ENCODE measurements at places on chromosomes 2 and 18.

GRCh38 chr2:69969126-69969983, 7.9 kb upstream of the ASPRV1 start:
- DNase-seq, result peak; percentile 44

DNA sequence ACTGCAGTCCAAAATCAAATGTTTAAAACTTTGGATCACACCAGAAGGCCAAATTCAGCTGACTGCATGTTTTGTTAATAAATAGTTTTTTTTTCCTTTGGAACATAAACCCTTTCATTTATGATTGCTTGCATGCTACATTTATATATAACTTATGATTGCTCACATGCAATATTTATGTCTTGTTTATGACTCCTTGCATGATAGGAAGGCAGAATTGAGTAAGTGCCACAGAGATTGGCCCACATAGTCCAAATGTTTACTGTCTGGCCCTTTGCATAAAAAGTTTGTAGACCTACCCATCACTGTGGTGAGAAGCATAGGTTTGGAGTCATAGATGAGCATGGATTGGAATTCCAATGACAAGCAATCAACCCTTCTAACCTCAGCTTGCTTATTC, 30.8 kb downstream of the WDFY1 start:
- no peak for DNase-seq

DNA sequence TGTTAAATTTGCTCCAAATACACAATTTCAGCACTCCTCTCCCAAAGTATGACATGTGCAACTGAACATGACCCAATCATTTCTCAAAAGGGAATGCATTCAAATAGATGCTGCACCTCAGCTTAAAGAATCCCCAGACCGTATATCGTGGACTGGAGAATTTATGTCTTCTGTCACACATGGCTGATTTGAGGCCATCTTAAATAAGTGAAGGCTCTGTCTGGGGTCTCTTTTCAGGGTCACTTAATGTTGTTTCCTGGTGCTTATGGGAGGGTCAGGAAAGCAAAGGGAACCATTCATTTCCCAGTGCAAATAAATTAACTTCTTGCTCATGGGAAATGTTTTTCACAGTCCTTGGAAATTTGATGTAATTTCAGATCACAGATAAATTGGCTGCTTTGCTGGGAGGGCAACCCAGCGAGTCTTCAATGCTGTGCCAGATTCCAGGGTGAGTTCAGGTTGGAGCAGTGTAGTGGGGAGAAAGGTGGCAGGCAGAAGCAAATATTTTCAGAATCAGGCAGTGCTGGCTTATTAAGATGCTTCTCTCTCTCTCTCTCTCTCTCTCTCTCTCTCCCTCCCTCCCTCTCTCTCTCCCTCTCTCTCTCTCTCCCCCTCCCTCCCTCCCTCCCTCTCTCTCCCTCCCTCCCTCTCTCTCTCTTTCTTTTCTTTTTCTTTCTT, 34.3 kb downstream of the GATA6 start:
- DNase-seq, result no peak

DNA sequence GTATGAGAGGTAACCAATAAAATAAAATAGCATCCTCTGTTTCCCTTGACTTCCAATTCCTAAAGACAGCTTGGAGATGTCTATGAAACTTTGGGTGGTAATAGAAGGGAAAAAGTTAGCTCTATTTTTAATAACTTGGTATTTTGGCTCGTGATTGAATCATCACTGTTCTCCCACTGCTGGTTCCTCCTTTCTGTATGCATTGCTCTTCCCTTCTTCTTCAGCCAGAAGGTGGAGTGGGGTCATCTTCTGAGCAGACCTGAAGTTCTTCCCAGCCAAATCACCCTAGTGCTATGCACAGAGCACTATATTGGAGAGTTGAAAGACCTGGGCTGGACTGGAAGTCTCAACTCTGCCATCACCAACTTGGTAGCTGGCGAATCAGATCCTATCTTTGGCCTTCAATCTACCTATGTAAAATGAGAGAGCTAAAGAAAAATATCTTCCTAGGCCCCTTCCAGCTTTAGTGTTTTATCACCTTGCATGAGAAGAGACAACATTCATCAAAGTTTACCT, 54.1 kb downstream of the CPO start:
- no peak for DNase-seq

- DNase-seq, result no peak
These were observed 22.4 kb downstream of the COLEC11 start for GRCh38 chr2:3617198-3617890.

DNA sequence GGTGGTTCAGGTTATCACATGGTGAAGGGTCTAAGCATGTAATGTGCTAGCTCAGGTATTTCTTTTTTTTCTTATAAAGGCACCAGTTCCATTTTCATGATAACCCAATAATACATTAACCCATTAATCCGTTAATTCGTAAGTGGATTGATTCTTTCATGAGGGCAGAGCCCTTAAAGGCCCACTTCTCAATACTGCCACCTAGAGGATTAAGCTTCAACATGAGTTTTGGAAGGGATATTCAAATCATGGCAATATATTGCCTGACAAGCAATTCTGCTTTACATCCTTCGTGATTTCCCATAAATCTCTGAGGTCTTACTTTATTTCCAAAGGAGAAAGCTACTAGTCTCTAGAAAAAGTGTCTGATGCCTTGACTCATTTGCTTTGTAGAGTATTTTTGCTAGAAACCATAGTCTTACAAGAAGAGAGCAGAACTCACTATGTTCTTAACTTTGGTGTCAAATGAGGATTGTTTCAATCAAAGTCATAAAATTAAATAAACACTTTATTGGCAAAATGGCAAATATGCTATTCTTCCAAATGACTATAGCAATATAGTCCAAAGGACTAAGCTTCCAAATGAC, 271.3 kb downstream of the KCNS3 start:
- no peak for DNase-seq

- DNase-seq, result no peak
These were observed 94.6 kb downstream of the PMAIP1 start for GRCh38 chr18:59994357-59994756.

GRCh38 chr2:64192125-64192479, 47.9 kb upstream of the PELI1 start:
- DNase-seq, result no peak

DNA sequence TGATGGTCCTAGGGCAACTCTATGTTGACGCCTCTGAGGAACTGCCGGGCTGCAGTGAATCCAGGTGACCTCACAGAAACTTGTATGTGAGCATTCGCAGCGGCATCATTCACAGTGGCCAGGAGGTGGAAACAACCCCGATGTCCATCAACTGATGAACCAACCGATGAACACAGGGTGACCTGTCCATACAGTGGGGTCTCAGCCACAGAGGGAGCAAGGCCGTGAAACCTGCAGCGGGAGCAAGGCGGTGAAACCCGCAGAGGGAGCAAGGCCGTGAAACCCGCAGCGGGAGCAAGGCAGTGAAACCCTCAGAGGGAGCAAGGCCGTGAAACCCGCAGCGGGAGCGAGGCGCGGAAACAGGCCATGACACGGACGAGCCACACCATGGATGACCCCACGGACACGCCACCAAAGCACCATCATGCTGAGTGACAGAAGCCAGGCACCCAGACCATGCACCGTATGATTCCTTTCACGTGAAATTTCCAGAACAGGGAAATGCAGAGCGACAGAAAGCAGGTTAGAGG, 63.0 kb downstream of the PARD6G start:
- no peak for DNase-seq

- DNase-seq, result no peak
These were observed 296.7 kb downstream of the TNS1 start for GRCh38 chr2:217706095-217706494.

DNA sequence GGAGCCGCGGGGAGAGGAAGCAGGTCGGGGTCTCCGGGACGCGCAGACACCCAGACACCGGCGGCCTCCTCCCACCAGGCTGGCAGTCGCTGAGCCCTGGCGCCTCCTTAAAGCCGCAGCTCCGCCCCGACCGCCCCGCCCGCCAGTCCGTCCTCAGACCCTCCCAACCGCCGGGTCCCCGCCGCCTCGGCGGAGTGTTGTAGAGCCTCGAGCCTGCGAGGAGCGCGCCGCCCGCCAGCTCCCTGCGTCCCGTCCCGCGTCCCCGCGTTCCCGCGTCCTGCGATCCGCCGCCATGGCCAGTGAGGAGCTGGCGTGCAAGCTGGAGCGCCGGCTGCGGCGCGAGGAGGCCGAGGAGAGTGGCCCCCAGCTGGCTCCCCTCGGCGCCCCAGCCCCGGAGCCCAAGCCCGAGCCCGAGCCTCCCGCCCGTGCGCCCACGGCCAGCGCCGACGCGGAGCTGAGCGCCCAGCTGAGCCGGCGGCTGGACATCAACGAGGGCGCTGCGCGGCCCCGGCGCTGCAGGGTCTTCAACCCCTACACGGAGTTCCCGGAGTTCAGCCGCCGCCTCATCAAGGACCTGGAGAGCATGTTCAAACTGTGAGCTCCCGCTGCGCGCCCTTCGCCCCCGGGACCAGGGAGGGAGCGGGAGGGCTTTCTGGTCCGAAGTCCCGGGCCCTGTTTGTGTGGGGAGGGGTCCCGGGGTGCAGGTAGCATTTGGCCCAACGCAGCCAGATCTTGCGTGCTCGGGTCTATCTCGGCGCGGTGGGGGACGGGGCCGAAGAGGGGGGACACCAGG, at the start of gene EFHD1:
TSS of gene EFHD1 (plus strand) at position 192 of the 793 bp plus-strand sequence. CDS start at position 293, 101 bp downstream.
- DNase-seq, result peak; percentile 33

DNA sequence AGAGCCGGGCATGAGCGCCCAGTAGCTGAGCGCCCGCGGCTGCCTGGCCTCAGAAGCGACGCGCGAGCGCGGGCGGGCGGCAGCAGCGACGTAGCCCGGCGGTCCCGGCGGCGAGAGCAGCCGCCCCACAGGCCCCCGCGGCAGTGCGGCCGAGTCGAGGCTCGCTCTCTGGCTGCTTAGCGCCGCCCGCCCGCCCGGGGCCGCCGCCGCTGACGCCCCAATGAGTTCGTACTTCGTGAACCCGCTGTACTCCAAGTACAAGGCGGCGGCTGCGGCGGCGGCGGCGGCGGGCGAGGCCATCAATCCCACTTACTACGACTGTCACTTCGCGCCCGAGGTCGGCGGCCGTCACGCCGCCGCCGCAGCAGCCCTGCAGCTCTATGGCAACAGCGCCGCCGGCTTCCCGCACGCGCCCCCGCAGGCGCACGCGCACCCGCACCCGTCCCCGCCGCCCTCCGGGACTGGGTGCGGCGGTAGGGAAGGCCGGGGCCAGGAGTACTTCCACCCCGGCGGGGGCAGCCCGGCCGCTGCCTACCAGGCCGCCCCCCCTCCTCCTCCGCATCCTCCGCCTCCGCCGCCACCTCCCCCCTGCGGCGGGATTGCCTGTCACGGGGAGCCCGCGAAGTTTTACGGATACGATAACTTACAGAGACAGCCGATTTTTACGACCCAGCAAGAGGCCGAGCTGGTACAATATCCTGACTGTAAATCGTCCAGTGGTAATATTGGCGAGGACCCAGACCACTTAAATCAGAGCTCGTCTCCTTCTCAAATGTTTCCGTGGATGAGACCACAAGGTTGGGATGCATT, 847 bp downstream of the HOXD8 start:
- DNase-seq, result no peak

DNA sequence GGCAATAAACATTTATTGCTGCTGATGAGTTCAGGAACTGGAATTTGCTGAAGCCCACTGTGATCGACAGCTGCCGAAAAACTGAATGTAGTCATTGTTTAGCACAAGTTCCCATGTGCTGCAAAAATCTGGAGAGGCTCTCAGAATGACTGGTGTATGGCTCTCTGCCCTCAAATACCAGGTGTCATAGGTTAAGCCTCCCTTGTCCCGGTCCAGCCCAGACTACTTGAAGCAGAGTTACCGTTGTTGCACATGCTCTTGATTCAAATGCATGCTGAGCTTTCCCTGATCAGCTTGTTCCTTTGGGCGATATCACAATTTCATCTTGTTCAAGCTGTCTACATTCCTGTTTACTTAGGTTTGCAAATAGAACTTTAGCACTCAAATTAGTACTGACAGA, 625.2 kb downstream of the CPS1 start:
- no peak for DNase-seq

DNA sequence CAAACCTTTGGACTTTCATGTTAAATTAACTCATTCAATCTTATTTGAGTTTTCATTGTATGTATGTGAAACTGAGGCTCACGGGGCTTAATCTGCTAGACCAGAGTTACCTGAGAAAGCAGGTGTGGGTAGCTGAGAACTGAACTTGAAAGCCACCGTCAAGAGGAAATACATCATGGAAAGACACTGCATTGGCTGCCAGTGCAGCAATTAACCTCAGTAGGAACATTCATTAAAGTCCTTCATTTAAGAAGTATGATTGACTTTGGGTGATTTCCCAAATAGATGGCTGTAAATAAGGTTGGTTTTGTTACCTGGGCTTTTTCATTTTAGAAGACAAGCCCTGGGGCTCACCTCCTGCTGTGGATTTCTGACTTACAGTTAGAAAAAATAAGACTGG, 36.5 kb upstream of the MGAT5 start:
- DNase-seq, result no peak

DNA sequence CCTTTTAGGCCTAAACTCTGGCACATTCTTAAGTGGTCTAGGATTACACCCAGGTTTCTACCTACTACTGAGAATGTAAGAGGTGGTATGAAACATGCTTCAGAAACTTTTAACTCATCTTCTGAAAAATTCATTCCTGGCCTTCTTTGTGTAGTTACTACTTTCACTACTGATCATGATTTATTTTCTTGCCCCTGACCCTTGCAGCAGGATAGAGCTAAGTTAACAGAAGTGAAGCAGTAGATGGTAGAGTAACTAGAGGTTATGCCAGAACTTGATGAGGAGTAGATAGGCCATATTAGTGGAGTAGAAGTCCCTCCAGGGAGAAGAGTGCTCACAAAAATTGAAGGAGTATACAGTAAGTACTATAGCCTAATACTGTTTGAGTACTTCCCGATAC, 75.5 kb upstream of the MSTN start:
- no peak for DNase-seq

DNA sequence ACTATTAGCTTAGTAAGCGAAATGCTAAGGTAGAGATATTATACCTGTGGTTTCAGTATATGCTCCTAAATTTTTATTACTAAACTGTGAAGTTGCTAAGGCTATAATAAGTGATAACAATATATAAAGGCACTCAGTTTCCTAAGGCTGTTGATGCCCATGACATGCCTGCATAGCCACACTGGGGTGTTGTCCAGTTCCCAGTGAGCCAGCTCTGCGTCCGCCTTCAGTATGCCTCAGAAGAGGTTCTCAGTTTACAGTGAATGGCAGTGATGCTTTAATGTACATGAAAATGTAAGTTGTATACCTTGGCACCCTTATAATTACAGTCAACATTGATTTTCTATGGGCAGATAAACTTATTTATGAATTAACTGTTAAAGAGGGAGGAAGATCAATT, 7.2 kb downstream of the FHOD3 start:
- DNase-seq, result no peak

DNA sequence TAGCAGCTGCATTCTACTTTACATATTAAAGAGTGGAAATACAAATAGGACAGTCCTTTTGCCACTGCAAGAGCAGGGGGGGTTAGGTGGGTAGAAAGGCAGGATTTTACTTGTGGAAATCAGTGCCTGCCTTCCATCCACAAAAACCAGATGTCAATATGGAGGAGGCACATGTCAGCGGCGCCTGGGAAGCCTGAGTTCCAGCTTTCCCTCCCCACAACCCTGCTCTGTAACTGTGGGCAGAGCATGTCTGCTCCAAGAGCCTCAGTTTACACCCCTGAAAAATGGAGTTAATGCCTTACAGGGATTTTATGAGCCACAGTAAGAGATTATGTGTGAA, 32.9 kb downstream of the STEAP3 start:
- no peak for DNase-seq

GRCh38 chr18:813172-814071, 1.4 kb upstream of the YES1 start:
- no peak for DNase-seq

- no peak for DNase-seq
These were observed 56.2 kb downstream of the USP34 start for GRCh38 chr2:61414674-61415073.

GRCh38 chr2:23469142-23469540, 84.2 kb downstream of the KLHL29 start:
- no peak for DNase-seq

Measured in pancreas (tissue), 10 donors.